ENCODE measurements at places on chromosomes 5 and 9.

DNA sequence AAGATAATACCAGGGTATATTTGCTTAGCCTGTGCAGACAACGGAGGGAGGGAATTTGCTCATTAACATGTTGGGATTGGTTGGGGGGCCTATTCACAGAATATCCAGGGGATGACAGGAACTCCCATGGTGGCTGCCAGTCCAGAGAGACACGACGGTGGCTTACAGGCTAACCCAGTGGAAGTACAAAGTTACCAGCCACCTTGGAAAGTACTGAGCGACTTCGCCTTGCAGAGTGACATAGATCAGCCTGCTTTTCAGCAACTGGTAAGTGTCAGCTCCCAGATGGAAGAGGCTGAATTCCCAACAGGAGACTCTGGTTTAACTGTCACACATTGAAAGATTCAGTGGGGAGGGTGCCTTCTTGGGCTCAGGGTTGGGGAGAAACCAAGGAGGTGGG lies 7.9 kb downstream of the ISL1 start:
- DNase-seq: no peak

DNA sequence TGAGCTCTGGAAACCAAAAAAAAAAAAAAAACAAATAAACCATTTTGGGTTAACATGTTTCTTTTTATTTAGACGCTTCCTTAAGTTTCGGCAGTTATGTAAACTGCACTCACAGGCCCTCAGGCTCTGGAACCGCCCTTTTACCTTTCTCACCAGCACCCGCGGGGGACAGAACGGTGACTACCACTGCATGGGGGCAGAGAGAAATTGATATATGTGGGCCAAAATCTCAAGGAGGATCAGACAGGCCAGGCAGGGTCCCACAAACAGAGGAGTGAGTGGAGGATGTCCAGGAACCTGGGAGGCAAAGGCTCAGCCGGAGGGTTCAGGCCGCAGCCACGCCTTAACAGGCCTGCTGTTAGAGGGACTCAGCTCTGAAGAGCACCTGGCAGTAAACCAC lies 54.4 kb downstream of the IRX2 start:
- DNase-seq: no peak

GRCh38 chr5:148394587-148395019 lies 10.8 kb downstream of the FBXO38 start:
- DNase-seq: no peak

DNA sequence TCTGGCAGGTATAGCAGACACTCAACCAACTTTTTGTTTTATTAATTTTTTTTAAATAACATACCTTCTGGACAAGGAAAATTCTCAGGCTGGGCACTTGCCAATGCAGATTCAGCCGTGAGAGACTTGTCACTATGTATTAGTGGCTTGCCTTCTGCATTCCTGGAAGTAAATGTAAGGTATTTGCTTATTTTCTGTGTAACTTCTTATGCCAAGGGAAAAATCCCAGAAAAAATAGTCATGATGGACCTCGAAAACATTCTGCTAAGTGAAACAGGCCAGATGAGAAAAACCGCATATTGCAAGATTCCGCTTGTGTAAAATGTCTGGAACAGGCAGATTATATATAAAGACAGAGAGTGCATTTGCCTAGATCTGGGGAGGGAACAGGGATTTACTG lies 260.3 kb upstream of the DAPK1 start:
- no peak for DNase-seq

DNA sequence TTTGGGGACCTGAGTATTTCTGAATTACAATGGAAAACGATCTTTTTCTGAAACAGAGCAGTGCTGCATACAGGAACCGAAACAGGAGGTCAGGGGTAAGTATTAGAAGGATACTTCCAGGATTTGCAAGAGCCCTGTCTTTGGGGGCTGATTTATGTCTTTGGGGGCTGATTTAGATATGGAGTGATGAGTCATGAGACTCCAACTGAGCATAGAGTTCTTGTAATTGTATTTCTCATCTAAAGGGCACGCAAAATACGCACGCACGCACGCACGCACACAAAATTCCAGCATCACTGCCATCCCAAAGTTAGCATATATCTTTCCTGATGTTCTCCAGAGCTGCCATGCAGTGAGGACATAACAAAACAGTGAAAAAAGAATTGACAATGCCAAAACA lies 414.8 kb upstream of the CCNH start:
- DNase-seq: no peak

GRCh38 chr9:137403269-137403668 lies 19.7 kb downstream of the EXD3 start:
- DNase-seq: no peak
